ENCODE measurements at places on chromosomes 1 and 21.

GRCh38 chr21:29221253-29221744 is 77.4 kb upstream of the BACH1 start:
- DNase-seq, result no peak

- no peak for DNase-seq
Observed at GRCh38 chr1:243261390-243261789, 5.5 kb downstream of the SDCCAG8 start.

- no peak for DNase-seq
Observed at GRCh38 chr1:201742476-201742875, 86.5 kb upstream of the IPO9 start.

DNA sequence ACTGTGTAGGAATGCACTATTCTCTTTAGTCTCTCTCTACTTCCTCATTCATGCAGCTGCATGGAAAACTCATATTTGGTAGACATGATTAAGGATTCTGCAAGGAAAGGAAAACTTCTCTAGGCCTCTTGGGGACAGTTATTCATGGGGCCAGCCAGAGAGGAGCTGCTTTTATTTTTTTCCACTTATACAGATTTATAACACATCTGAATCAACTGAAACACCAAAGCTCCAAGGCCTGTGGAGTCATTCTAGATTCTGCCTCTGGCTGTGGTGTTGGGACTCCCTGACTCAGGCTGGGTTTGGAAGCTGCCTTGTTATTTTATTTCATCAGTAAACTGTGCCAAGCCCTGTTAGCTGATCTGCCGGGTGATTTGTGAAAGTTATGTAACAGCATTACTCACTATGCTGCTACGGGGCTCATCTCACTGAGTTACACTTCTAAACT is 83.9 kb upstream of the EDEM3 start:
- DNase-seq, result no peak

GRCh38 chr1:15046487-15047165 is 106.9 kb upstream of the TMEM51 start:
- no peak for DNase-seq

GRCh38 chr1:232162001-232162400 is 467.9 kb downstream of the SIPA1L2 start:
- no peak for DNase-seq

DNA sequence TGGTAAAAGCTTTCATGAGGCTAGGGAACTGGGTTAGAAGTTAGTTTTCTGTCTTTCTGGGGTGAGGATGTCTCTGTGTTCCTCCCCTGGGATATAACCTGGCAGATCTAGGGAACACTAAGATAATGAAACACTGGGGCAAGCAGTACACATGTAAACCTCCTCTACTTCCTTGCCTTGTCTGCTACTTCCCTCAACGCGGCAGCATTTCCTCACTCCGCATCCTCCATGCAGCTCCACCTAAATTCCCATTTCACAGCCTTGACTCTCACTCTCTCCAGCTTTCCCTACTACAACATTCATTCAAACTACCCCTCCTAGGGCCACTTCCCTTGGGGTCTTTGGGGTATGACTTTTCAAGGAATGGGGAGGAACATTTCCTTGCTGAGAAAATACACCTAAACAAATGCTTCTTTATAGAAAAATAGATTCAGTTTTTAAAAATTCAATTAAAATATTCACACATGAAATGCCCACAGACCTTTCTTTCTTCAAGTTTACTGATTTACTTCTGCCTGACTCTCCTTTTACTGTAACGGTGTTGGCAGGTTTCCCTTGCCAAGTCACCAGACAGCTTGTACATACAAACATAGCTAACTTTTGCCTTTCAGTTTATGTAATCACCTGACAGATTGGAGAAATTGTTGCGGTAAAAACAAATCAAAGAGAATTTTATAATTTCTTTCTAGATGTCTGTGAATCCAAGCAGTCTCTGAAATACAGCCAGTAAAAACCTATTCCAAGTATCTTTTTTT is 90.1 kb downstream of the TNFSF18 start:
- no peak for DNase-seq

Measured in stimulated activated CD4-positive, alpha-beta T cell treated with anti-CD3 and anti-CD28 coated beads, Interleukin-1b, Interleukin-23, amount 100 ng/mL, for 1 hour (primary cell).